ENCODE measurements at places on chromosomes 11 and 22.

DNA sequence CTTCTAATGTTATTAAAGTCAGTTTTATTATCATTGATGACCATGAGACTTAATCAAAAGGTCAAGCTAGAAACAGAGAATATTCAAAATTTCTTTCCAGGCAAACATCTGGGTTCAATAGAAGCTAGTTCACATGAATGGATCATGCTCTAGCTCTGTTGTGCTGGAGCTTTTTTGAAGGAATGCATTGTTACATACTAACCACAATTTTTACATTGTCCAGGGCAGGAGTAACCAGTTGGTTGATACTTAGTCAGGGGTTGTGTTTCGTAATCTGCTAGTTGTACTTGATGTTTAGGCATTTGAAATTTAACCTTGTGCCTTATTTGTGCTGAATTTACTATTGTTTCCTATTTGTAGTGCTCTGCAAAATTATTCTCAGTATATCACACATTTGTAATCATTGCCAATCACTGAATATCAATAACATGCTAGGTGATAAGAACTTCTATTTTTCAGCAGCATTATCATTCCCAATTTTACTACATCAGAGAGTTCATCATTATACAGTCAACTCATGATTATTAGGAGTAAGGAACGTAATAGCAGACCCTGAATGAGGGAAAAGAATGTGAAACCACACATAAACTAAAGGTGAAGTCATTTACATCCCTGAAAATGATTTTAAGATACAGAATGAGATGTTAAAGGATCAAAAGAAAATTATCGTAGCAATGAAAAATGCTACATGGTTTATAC, 23.2 kb downstream of the NF2 start:
- DNase-seq, result no peak

GRCh38 chr11:48341466-48341865, 16.7 kb downstream of the OR4C3 start:
- DNase-seq, result no peak

GRCh38 chr22:17229991-17230630, 10.9 kb upstream of the ADA2 start:
- DNase-seq, result no peak

DNA sequence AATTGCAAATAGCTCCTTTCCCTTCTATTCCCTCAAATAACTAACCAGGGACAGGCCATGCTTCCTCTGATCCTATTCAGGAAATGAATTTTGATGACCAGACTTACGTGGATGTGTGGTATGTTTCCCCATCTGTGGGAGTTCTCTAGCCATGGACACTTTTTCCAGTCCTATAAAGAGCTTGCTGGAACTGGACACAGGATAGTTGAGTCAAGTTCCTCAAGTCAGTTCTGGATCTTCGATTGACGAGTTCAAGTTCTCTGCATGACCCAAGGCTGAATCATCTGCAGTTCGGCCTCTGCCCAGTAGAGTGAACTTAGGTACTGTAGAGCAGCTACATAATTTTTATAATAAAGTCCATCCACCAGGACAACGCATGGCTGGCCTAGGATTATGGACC, 52.7 kb upstream of the CCND1 start:
- no peak for DNase-seq

DNA sequence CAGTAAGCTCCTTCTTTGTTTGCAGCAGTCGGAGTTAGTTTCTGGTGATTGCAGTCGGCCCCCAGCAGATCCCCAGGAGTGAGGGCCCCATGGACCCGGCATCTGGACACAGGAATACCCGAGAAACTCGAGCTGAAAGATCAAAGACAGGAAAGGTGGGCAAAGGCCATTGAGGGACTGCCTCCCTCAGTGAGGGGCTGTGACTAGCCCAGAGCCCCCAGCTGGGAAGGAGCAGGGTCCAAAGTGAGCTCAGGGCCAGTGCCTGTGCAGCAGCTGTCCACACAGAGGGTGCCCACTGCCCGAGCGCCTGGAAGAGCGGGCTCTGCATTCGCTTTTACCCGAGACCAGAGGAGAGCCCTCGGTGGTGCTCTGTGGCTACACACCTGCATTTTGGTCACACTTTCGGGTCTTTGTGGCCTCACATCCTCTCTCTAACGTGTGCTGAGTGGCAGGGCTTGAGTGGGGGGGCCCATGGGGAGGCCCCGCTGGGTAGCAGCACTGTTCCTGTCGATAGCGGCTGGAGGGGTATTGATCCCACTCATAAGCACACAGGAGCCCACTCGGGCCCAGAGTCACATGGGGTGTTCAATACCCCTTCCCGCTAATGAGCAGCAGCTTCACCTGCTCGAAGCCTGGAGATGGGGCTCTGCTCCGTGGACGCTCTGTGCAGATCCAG, 532.9 kb downstream of the TBC1D22A start:
- DNase-seq, result no peak

GRCh38 chr22:50260801-50261614, 475 bp downstream of the MAPK12 start:
- no peak for DNase-seq

- DNase-seq, result peak; percentile 64
These were observed at the start of gene NCAM1 for GRCh38 chr11:112961146-112961668. Gene NCAM1 (plus strand): TSS chr11:112961420.

- DNase-seq, result no peak
These were observed 25.7 kb downstream of the MPPED2 start for GRCh38 chr11:30560206-30561106.

- no peak for DNase-seq
These were observed 4.8 kb upstream of the SAA2 start for GRCh38 chr11:18253233-18253632.

DNA sequence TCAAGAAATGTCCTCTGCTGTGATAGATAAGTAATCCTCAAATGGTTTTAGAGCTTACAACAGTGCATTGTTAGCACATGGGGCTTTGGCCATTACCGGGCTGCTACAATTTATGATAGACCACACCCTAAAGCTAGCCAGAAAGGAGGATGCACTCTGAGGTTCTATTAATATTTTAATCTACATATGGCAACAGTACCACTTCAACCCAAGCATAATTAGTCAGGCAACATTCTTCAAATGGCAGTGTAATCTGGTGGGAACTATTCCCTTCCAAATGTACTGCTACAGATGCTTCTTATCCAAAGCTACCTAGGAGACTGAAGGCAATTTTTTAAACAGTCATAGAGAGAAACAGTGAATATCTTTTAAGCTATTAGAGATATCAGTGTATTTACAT, 697.6 kb downstream of the KCNA4 start:
- DNase-seq, result no peak

GRCh38 chr11:119723952-119724325, 5.1 kb downstream of the NECTIN1 start:
- DNase-seq, result no peak

- DNase-seq, result no peak
These were observed 4.4 kb downstream of the SCARF2 start for GRCh38 chr22:20433191-20433590.

- DNase-seq, result no peak
These were observed 127.3 kb downstream of the MORC2 start for GRCh38 chr22:30841273-30841672.

GRCh38 chr11:130076778-130077481, 7.2 kb downstream of the APLP2 start:
- no peak for DNase-seq

- DNase-seq, result no peak
These were observed 68.9 kb upstream of the HEPHL1 start for GRCh38 chr11:93952082-93952780.

DNA sequence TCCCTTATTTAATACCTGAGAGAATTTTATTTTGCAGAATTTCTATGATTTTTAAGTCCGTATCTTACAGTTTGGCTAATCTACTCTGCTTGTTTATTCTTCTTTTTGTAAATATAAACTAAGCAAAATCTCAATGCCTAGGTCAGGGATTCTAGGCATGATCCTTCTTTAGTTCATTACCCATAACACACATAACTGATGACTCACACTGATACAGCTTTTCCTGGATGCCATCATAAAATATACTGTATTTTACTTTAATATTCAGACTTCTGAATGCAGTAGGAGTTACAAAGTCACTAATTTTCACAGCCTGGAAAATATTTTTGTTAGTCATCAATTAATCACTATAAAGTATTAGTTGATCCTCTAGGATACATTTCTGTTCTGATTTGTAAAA, 898.2 kb upstream of the RAG2 start:
- DNase-seq, result no peak

- DNase-seq, result peak; percentile 14
These were observed 6.5 kb downstream of the ZFTA start for GRCh38 chr11:63761931-63762653.

- peak; percentile 93 for DNase-seq
These were observed 2.1 kb upstream of the CPT1A start for GRCh38 chr11:68843703-68844312.

DNA sequence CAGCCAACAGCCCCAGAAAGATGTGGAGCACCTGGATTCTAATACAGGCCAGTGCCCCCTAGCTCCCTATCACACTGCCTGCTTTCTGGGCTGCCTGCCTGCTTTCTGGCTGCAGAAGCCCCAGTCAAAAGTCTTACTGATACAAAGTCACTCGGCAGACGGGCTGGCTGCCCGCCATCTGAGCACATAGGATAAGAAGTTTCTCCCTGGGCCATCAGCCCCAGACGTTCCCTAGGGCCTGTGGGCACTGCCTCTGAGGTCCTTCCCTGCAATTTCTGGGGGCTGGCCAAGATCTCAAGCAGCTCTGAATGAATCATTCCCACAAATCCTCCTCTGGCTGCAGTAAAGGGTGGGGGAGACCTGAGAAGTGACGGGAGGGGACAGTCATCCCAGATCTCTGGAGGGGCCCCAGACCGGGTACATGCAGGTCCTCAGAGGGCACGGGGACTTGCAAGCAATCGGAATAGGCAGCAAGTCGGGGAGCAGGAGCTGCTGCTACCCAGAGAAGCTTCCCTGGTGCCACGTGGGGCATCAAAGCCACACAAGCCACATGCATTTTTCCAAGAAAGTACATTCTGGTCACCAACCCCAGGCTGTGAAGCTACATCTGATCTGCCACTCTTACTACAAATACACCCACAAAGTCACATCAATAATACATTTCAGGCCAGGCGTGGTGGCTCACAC, 4.7 kb downstream of the TPST2 start:
- DNase-seq, result no peak

GRCh38 chr11:73321604-73322381, 13.7 kb downstream of the ARHGEF17 start:
- no peak for DNase-seq

DNA sequence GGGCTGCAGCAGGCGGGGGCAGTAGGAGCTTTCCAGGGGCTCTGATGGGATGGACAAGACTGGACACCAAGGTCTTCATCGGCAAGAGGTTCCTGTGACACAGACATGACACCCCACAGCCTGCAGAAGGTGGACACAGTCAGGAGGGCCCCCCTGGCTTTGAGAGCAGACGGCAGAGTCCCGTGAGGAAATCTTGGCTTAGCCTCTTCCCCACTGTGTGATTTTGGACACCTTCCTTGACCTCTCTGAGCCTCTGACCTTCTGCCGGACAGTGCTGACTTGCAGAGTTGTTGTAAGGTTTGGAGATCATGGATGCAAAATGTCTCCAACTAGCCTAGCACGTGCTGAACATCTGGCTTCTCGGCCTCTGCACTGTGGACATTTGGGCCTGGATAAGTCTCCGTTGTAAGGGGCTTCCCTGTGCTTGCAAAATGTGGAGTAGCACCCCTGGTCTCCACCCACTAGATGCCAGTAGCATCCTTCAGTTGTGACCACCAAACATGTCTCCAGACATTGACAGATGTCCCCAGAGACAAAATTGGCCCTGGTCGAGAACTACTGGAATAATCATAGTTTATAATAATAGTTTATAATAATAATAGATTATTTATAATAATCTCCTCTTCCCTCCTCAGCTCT, 54.6 kb downstream of the MCM5 start:
- DNase-seq, result no peak

DNA sequence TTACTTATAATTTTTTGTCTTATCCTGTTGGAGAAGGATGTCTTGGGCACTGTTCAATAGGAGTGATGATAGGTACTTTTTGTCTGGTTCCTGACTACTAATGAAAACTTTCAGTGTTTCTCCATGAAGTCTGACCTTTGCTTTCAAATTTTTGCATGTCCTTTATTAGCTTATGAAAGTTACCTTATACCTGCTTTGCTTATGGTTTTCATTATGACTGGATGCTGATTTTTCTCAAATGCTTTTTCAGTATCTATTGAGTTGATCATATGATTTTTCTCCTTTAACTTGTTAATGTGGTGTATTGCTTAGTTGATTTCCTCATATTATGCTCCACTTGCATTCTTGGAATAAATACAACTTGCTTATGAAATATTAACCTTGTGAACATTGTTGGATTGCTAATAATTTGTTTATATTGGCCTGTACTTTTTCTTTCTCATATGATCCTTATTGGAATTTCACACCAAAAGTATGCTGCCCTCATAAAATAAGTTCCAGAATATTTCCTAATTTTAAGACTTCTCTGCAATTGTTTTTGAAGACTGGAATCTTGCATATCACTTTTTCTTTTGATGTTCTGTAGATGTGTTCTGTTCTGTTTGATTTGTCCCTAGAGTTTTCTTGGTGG, 85.0 kb upstream of the SC5D start:
- no peak for DNase-seq

- DNase-seq, result no peak
These were observed 530.7 kb upstream of the CHORDC1 start for GRCh38 chr11:90753546-90753945.

DNA sequence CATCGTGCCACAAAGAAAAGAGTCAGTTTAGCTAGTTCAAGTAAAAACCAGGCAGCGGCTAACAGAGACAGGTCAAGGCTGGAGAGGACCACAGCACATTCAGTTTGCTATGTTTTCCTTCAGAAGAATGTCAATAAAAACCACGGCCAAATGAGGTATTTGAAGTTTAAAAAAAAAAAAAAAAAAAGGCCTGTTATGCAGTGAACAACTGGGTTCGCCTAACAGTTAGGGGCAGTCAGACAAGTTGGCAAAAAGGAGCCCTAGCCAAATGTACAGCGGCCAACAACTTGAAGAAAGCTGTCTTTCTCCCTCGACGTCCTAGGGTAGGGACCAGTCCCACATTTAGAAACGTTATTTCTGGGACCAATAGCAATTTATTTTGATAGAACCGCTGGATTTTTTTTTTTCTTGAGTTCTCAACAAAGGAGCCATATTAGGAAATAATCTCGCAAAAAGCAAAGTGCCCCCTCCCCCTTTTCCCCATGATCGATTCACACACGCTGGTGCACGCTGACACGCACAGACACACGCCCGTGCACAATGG, 237.8 kb downstream of the TTC28 start:
- no peak for DNase-seq

- DNase-seq, result no peak
These were observed 51.9 kb downstream of the TPCN2 start for GRCh38 chr11:69100454-69101114.

DNA sequence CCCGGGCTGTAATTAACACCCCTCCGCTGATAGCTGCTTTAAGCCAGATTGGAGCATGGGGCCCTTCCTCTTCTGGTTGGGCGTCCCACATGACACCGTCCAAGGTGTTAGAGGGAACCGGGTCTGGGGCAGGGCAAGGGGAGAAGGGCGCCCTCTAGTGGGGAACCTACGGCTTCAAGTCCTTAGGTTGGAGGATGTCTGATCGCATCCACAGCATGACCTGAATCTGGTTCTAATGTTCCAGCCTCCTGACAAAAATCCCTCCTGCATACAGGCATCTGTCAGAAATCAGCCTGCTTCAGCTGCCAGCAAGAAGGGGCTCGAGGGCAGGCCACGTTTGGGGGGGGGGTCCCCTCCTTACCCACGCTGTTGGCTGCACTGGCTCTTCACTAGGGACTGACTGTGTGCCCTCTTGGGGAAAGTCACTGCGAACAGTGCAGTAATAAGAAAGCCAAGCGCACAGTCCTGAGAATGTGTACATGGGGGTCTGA, 94.2 kb upstream of the TBCEL start:
- peak; percentile 32 for DNase-seq

Data from left colon (tissue), 2 donors.